Amniotic stem cell (primary cell): ENCODE measurements at places on chromosomes 2 and 18.

DNA sequence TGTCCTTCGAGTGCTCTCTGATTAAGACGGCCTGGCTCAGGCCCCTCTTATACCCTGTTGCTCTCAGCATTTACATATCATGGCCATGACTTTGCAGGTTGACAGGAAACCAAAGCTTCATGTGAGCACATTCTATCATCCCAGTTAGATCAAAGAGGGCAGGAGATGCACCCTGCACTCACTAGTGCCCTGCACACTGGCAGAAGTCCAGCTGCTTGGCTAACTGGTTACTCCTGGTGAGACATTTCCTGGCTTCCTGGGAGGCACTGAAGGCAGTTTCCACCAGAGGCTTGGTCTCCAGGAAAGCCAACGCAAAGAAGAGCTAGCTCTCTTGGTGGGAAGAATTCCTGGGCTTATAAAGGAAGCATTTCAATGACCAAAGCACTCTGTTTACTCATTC, 66.3 kb downstream of the LIPG start:
- DNase-seq, result no peak

- DNase-seq, result no peak
These were observed 249.2 kb downstream of the TXNL1 start for GRCh38 chr18:56389190-56389589.

DNA sequence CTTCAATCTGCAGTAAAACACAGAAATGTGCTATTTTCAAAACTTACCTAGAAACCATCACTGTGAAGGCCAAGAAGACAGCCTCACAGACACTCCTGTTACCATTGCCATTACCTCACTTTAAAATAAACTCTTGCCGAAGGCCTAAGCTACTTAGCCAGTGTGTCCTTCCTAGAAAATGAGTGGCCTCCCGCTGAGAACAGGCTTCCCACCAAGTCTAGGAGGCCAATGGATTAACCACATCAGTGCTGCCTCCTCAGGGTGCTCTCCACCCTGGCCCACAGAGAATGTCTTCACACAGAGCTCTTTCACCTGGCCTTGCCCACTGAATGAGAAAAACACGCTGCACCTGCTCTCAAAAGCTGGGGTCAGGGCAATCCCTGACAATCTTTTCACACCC, 47.5 kb downstream of the L3MBTL4 start:
- no peak for DNase-seq

DNA sequence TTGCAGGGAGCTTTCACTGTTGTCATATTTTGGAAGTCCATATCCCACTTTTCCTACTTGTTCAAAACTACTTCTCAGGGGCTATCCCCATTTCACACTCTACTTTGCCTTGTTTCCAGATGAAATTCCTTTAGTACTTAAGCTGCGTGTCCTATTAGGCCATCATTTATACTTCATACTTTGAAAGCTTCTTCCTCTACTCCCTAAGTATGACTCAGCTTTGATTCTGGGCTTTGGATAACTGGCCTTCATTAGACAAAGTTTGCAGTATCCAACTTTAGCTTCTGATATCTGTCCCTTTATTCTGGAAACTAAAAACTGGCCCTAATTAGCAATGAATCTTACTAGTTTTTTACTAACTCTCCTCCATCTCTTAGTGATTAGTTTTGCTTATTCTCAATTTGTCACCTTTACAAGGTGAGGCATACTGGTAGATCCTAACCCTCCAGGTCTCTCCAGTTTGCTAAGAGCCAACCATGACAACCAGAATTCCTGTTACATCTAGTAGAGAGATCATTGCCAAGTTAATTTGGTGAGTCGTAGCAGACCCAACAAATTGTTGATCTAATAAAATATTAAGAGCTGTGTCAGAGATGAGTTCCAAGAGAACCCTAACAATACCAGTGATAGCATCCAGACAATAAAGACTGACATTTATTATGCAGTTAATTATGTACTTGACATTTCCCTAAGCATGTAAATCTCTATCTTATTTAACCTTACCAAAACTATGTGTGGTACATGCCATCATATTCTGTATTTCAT, 31.2 kb upstream of the ITGAV start:
- no peak for DNase-seq

- DNase-seq, result no peak
These were observed 61.8 kb downstream of the EFEMP1 start for GRCh38 chr2:55861733-55862132.

GRCh38 chr2:136282251-136282650, 164.3 kb upstream of the CXCR4 start:
- DNase-seq, result no peak

GRCh38 chr2:105741617-105742016, 3.1 kb upstream of the NCK2 start:
- DNase-seq, result no peak

DNA sequence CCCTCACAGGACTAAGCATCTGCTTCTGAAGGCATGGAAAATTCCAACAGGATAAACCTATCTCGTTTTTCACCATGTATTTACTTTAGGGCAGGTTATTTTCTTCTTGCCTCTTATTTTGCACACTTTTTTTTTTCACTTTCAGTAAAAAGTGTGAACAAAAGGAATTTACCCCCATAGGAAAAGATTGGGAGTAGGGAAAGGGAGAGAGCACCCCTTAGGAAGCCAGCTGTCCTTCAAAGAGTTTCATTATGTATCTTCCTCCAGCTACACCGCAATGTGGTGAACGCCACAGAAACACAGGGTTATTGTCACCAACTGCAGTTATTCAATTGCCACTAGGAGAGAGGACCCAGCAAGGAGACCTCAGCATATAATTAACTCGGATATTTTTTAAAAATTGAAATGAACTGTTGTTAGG, 286.2 kb upstream of the VRK2 start:
- no peak for DNase-seq

DNA sequence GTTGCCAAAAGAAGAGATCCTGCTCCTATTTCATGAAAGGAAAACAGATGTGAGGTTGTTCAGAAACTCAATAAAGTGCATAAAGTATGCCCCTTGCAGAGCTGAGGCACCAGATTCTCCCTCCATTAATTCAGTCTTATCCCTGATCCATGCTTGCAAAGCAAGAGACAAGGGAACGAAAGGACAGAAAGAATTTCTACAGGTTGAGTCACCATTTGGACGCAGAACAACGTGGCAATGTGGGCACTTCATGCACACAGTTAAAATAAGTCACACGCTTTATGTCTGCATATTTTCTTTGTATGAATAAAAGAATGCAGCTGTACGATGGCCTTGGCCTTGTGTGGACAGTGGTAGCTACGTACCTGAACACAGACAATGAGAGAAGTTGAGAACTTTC, 321.7 kb upstream of the REV1 start:
- peak; percentile 37 for DNase-seq

- no peak for DNase-seq
These were observed 69.4 kb upstream of the COPS8 start for GRCh38 chr2:237016121-237016915.

DNA sequence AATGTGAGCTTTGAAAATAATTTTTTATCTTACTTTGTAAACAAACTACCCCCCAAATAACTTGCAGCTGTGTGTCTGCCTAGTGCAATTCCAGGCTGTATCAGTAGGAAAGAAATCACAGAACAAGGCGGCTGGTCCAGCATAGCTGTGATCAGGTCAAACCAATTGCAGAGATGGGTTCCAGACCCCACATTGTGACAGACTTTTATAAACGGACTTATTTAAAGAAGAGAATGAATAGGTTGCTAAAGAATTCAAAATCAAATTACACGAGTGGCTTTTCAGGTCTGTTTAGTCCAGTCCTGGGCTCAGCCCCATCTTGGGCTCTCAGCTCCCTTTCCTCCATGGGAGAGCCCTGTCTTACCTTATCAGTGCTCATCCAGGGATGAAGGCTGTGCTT, 11.1 kb downstream of the BMP10 start:
- no peak for DNase-seq

DNA sequence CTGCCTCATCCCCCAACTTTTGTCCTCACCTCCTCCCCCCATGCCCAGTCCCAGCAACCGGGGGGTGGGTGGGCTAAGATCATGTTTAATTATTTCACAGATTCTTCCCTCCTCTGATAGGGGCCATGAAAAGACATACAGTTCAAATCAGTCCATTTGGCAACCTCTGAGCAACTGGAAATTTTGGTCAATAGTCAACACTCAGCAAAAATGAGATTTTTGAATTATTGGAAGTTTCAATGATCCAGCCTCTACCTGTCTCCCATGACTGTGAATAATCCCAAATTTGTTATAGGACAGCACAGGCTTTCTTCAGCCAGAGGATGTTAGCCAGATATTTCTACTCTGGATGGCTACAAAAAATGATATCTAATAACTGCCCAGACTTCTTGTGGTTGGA, 549.9 kb downstream of the TNS1 start:
- DNase-seq, result no peak

DNA sequence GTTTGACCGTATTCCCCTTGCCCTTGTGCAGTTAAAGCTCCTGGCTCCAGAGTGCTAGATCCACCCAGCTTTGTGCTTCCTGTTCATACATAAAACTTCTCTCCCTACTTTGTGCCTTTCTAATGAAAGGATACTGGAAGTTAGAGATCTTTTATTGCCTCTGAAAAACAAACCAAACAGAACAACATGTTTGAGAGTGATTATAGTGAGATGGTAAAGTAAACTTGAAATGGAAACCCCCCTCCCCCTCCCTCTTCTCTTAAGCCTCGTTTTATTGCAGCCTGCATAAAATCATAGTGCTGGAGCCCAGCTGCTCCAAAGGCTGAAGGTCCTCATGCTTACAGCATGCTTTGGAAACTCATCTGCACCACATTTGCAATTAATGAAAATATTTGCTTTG, 125.1 kb downstream of the TANC1 start:
- no peak for DNase-seq

DNA sequence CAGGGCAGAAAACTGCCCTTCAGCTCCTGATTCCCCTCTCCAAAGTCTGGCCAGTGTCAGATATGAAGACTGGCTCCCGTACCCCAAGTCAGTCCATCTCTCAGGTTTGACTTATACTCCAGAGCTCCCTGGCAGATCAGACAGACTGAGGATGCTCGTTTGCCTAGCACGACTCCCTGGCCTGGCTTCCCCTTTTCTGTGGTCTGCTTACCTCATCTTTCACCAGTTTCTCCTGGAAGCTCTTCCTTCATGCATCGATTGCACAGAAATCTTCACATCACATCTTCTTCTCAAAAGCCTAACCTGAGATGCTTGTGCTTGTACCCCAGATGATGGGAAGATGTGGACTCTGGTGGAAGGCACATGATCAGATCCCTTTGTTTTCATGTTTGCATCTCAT, 387.9 kb upstream of the POU3F3 start:
- DNase-seq, result no peak

DNA sequence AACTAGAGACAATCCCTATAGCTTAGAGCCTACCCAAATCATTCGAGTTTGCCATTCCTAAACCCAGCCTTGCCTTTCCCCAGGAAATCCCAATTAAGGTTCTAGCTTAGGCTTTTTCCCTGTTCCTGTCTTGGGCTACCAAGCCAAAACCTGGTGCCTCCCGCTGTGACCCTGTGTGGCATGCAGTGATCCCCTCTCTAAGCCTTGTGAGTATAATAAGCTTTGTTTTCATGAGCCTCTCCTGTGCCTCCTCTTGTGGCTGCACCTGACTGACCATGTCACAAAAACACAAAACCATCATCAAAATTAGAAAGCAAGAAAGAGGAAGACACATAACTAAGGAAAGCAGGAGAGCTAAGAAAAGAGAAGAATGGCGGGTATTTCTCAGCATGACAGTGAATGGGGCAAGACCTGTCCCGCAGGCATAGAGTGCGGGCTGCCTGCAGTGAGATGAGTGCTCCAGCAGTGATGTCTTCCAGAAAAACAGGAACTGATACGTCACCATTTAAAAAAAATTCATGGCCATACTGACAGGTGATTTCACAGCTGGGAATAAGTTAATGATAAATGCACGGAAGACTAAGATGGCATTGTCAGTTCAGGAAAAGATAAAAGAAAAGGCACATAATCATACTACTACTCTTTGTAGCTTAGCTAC, 9.2 kb upstream of the PAIP2B start:
- no peak for DNase-seq

GRCh38 chr2:58046585-58047372, at the start of gene VRK2:
VRK2 (plus strand) TSS chr2:58046806; CDS start chr2:58048832, 2,026 bp downstream.
- peak; percentile 67 for DNase-seq

DNA sequence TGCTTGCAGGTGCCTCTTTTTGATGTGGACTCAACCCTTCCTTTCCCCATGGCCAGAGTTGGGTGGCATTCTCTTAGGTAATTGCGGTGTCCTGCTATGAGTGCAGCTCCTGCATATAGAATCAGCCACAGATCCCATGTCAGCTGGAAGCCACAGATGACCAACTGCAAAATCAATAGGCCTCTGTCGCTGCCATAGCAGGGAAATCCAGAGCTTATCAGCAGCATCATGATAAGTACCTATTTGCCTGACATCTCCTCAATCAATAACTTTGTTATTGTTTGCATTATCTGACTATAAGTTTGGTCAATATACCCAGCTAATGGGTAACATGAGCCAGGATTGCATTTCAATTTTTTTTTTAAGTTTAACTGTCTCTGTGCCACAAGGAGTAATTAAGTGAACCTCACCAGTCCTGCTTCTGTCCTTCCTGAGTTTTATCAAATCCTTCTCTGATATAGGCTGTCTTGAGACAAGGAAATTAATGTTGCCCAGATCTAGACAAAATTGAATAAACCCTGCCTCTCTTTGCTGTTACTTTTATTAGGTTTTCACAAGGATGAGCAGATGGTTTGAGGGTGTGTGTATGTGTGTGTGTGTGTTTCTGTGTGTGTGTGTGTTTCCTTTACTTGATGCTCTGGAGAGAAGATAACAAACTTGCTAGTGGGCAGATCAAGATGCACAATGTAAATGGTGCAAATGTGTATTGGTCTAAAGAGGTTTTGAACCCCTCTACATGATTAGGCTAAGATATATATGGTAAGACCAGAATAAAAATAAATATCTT, 59.6 kb upstream of the CREB1 start:
- DNase-seq, result no peak
